ENCODE measurements at places on chromosomes 4 and X. TPM values are rescaled to one million over a fixed set of nuclear protein-coding genes. Genes with fewer than 3 reads are reported as not detected.

- DNase-seq: no peak
These were observed 25.7 kb downstream of the SGMS2 start for GRCh38 chr4:107850438-107850837.

The OPN1LW gene
- total RNA-seq: not detected

DNA sequence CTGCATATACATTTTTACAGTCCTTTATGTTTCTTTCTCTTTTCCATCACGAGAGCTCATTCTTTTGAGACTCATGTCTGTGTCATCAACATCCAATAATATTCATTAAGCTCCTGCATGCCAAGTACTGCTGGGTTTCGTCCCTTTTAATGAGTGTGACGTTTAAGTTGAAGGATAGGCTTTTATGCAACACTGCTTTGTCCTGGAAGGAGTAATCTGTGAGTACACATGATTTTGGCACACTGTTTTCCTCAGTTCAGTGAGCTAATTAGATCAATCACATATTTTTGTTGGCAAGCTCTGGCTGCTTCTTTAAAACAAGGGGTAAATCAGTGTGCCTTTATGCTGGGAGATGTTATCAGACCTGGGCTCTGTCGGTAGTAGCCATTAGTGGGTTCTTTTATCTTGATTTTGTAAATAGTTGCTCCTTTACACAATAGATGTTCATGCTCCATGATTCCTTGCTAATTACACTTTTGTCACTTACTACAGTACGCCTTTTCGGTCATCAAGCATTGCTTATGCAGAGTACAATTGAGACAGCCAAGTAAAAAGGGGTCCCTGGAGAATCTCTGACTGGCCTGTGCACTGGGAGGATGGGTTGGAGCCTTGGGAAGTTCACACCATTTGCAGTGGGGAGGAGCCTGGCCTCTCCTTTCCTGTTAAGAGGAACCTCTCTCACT, 132.6 kb downstream of the FHIP1A start:
- DNase-seq: no peak

DNA sequence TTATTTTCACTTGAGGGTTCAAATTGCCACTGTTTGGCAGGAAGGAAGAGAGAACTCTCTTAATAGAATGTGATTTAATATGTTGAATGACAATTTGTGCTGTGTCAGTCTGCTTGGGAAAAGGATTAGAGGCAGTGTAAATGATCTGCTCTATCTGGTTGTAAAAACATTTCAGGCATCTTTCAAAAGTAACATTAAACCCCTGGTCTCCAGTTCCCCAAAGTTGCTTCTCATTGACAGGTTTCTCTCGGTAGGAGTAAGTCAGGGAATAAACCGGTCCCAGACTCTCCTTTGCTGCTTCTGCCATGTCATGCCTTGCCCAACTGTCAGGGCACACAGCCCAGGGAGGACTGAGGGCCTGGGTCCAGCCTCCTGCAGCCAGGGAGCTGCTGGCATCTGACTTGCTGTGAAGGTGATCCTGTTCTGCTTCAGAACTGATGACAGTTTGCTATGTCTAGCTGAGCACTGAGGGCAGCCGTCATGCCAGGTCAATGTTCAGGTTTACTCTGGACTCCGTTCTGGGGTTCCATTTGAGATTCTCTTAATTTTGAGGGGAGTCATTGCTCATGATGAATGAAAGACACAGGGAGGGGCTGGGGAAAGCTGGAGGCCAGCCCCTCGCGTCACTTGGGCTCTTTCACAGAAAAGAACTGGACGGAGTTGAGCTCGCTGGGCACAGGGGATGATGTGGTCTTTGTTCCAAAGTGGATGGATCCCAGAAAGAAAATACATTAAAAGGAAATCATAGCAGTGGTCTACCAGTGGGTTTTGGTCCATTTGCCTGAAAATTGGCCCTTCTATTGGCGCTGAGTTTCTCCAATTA, 312.4 kb downstream of the ARHGAP10 start:
- DNase-seq: peak; percentile 57

- DNase-seq: no peak
These were observed 12.2 kb downstream of the ANXA5 start for GRCh38 chr4:121684561-121684960.

The MMRN1 gene
- total RNA-seq: 28.9 TPM

The FAM47A gene
- total RNA-seq: not detected

GRCh38 chr4:173182403-173182802, 13.8 kb downstream of the GALNT7 start:
- no peak for DNase-seq

DNA sequence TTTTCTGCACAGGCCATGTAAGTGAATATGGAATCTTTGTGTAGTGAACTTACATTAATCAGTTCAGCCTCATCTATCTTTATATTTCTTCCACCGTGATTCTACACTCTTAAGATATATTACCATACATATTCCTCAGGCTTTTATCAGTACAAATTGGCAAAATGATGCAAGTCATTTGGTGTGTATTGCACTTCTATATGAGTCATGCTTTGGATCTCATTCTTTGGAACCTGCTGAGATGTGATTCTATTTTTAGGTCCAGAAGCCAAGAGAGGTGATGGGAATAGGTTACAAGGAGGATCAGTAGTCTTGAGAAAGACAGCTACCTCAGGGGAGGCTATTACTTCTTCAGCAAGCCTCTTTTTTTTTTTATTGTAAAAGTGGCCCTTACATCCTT, 204.4 kb downstream of the ZNF330 start:
- DNase-seq: no peak

GRCh38 chrX:38260231-38260630, 39.6 kb upstream of the SRPX start:
- DNase-seq: no peak

- DNase-seq: no peak
These were observed 307.0 kb downstream of the FSTL5 start for GRCh38 chr4:161856711-161857326.

DNA sequence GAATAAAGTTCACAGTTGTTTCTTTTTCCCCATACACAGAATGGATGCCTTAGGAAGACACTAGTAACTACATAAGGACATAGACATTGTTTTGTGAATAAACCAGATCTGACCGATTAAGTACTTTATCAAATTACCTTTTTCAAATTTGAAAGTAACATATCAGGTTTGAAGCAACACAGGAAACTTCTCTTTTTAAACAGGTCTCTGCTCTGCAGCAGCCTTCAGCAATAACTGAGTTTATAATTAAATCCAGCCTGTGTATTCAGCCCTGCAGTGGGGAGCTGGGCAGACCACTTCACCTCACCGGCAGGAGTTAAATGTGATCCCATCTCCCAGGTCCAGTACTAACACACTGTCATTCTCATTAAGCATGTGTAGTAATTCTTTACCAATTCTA, 68.3 kb upstream of the ATOH1 start:
- DNase-seq: no peak

GRCh38 chr4:16443504-16444088, 217.3 kb upstream of the TAPT1 start:
- no peak for DNase-seq

DNA sequence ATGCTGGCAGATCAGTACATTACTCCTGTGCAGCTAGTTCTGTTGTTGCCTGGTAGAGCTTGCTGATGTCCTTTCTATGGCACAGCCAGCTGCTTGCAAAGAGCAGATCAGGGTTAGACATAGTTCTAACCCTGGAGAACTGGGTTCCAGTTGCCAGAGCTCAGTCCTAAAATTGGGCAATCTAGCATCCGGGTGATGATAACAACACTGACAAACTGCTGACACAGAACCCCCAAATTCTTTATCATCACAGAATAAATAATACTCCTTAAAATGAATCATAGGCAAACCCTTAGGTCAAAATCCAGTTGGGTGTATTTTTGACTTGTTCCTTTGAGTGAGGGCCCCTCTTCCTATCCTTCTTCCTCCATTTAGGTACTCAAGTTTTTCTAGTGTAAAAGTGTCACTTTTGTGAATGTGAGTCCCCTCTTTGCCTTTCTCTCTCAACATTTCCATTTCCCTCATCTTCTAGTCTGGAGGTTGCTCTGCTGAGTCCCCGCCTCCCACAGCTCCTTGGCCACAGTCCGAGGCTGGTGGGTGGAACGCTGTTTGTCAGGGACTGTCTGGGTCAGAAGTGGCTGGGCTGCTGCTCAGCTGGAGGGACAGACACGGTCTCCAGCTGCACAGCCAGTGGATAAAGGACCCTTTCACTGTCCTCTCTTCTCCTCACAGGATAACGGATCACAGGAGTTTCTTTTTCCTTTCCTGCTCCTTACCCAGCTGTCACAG, 93.6 kb upstream of the RASGEF1B start:
- peak; percentile 52 for DNase-seq

The CPEB2 gene
- 58.0 TPM for total RNA-seq

The PI4K2B gene
- total RNA-seq: 11.8 TPM

The FAM184B gene
- total RNA-seq: 0.09 TPM

DNA sequence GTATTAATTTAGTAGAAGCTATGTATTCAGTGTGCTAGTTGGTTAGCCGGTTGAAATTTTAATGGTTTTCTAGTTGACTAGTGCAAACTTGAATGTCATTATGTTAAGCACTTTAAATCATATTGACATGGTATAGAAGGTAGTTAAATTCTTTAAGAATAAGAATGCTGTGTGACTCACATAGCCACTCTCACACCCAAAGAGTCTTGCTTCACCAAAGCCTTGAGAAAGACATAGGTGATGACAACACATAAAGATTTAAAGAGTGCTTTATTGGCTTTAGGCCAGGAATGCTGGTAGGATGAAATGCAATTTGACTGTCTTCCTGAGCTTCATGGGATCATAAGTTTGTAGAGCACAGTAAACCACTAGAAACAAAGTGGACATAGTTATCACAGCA, 85.3 kb downstream of the DCAF8L2 start:
- DNase-seq: no peak

The AR gene
- 13.6 TPM for total RNA-seq

DNA sequence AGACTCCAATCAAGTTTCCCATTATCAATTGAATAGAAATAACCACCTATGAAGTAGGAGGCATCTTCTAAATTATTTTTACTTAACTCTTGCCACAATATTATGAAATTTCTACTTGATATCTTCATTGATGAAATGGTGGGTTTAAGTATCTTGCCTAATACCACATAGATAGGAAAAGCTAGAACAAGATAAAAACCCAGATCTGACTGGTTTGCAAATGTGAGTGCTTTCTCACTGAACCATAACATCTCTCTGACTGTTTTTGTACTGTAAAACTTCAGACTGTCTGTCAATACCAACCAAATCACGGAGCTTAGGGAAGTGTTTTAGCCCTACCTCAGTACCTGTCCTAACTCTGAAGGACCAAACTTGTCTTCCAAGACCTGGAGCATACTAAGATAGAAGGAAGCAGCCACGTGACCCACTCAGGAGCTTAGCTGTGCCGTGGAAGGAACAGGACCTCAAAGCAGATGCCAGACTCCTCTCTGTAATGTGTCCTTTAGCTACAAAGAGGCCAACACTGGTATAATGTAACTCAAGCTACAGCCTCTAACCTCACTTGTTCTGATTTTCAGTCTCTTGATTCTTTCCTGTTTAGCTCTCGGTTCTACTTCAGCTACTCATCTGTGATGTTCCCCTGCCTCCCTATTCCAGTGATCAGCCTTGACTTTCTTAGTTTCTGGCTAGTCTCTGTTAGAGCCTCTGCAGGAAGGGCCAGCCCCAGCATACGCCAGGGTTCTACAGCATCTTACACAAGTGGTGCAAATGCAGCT, 84.4 kb downstream of the LRP2BP start:
- no peak for DNase-seq

The PLAC1 gene
- not detected for total RNA-seq

DNA sequence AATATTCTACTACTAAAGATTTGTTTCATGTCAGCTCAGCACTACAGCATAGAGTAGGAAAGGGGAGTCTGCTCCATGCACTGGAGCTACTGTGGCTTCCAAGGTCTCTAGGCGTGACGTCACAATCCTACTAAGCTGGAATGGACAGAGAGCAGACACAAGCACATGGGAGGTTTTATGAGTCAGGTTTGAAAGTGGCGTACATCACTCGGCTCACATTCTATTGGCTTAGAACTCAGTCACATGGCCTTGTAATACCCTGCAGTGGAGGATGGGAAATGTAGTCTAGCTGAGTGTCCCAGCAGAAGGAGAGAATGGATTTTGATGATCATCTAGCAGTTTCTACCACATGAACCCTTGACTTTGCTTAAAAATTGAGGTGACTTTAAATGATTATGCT, 624.8 kb upstream of the ATOH1 start:
- DNase-seq: no peak

DNA sequence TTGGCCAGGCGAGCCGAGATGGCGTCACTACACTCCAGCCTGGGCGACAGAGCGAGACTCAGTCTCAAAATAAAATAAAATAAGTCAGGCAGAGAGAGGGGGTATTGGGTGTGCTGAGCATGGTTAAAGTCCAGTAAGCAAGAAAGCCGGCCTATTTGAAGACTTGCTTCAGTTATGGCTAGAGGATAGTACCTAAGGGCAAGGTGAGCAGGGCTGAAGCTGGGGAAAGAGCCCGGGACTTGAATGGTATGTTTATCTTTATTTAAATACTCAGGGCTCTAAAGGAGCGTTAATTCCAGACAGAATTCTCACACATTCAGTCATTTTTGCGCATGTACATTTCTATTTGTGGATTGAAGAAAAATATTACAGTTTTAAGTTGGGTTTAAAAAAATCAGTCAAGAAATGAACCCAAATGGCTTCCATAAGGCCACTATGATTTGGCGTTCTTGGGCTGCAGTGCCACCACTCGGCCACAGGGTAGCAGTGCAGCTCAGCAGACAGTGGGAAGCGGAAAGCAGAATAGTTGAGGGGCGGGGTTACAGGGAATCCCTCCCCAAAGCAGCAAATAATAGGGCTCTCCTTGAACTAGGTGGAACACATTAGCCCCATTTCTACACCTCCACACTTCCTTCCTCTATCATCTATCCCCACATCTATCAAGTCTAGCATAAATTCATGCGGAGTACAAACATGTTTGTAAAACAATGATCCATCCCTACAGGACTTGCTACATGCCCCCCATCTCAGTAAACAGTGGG, 37.2 kb upstream of the SH3D19 start:
- DNase-seq: peak; percentile 87

The GUCY1A1 gene
- 64.6 TPM for total RNA-seq

GRCh38 chr4:149168645-149169044, 647.0 kb downstream of the IQCM start:
- DNase-seq: no peak

GRCh38 chrX:119105826-119106225, 21.8 kb downstream of the KIAA1210 start:
- DNase-seq: no peak

GRCh38 chrX:6660567-6661264, 125.8 kb upstream of the VCX3A start:
- DNase-seq: no peak

DNA sequence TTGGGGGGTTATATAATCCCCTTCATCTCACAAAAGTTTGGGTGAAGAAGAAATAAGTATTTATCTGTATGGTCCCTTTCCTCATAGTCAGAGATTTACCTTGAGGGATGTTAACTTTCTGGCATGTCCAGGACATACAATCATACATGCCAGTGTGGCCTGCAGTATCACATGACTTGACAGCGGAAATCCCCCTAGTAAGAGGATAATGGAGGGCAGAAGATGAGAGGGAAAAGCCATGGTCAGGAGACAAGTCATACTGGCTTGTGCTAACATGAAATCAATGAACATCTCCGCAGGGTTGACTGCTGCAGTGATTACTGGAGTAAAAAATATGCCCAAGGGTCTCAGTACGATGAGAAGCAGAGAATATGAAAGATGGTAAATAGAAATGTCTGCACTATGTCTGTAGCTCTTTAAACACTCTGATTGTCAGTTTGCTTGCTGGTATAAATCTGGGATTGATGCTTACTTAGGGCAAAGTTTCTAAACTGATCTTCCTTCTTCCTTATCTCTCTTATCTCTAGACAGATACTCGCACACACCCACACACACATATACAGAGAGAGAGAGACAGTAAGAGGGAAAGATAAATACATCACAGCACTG, 1385.6 kb upstream of the ADGRL3 start:
- DNase-seq: no peak

GRCh38 chrX:138710866-138711341, 613 bp downstream of the FGF13 start:
- peak; percentile 73 for DNase-seq

The NWD2 gene
- not detected for total RNA-seq

The NUDT10 gene
- 5.2 TPM for total RNA-seq

All from kidney (tissue), 22 donors.